ENCODE measurements at places on chromosomes 13 and 19. TPM values are rescaled to one million over a fixed set of nuclear protein-coding genes. Genes with fewer than 3 reads are reported as not detected.

Gene TINCR
- not detected for total RNA-seq

DNA sequence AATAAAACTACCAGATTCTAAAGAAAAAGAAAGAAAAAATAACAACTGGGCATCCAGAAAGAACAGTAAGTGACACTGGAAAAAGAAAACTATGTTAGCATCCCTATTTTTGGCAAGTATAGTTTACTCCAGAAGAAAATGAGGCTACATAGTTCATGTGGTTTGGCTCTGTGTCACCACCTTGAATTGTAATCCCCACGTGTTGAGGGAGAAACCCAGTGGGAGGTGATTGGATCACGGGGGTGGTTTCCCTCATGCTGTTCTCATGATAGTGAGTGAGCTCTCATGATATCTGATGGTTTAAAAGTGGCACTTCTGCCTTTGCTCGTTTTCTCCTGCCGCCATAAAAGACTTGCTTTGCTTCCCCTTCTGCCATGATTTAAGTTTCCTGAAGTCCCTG lies 76.9 kb downstream of the ITGBL1 start:
- no peaks in the 10 kb centered on the region for H3K4me1 ChIP-seq
- H3K4me3 ChIP-seq: no peak overlapping the region
- DNase-seq: peak; percentile 64

DNA sequence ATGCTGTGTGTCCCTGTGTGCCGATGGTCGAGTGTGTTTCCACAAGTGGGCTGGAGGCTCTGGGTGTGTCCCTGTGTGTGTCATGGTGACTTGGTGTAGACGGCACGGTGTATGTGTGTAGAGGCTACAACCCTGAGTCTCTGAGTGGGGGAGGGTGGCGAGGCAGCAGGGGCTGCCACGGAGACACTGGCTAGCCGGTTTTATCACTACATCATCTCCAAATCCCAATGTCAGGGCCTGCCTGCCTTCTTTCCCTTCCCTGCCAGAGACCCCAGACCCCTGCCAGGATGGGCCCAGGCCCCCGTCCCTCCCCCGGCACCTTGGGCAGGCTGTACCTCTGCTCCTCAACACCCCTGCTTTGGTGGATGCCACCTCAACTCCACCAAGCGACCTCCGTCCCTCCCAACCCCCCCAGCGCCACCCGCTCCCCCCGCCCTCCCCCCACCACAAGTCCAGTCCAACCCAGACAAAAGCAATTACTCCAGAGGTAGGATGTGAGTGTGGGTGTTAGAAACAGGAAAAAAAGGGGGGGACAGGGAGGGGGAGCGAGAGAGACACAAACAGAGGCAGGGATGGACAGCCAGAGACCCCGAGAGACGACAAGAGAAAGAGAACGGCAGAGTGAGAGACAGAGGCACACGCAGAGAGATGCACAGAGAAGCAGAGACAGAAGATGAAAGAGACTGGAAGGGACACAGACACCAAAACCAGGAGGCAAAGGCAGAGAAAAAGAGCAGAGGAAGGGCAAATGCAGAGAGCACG lies 21.6 kb upstream of the POU2F2 start:
- DNase-seq: no peak
- H3K4me3 ChIP-seq: no peak overlapping the region
- no peaks in the 10 kb centered on the region for H3K36me3 ChIP-seq
- no peak overlapping the region for H3K27ac ChIP-seq

DNA sequence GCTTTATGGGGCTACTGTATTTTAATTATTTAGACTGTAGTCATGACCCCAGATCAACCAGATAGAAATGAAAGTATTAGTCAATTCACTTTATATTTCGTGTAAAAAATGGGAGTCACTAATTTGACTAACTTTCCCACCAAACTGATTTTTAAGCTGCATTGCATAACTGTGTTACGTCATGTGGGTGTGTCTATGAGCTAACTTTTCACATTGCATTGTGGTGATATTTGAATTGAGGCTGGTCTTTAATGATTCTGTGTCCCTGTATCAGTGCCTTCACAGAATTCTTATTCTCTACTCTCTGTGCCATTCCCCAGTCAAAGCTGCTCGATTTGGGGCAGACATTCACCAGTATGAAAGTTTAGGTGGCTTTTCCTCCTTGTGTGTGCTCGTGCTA lies 172.7 kb upstream of the MAB21L1 start:
- no peak overlapping the region for H3K27ac ChIP-seq
- peaks cover 11% of the 10 kb centered on the region for H3K36me3 ChIP-seq
- H3K27me3 ChIP-seq: no peaks in the 10 kb centered on the region
- no peak overlapping the region for H3K4me3 ChIP-seq
- H3K4me1 ChIP-seq: no peaks in the 10 kb centered on the region

Gene COL4A2
- total RNA-seq: 85.8 TPM
